GM23338 (cell line): ENCODE measurements at places on chromosomes 4 and X. TPM values are rescaled to one million over a fixed set of nuclear protein-coding genes. Genes with fewer than 3 reads are reported as not detected.

- H3K4me1 ChIP-seq = no peaks in the 10 kb centered on the region
- no peaks in the 10 kb centered on the region for H3K27me3 ChIP-seq
- H3K27ac ChIP-seq = no peak overlapping the region
- DNase-seq = no peak
- 0 out of 2 replicates have a peak, but pooled peaks cover 3% of the 10 kb centered on the region for H3K36me3 ChIP-seq
Measured at GRCh38 chr4:98716796-98717195, 58.4 kb upstream of the TSPAN5 start.

DNA sequence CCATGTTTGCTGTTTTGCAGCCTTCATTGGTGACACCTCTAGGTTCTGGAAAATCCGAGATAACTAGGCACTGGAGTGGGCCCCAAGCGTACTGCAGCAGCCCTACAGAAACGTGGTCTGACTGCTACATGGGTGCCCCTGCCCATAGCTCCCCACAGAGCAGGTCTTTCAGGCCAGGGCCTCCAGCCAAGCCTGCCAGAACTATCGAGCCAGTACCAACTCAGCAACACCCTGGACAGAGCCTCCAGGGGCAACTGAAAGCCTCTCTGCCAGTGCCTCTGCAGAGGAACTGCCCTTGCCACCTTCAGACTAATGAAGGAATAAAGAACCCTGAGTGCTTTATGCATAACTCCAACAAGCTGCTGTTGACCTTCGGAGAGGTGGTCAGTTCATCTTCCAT is 111.1 kb upstream of the PPP3CA start:
- no peak for DNase-seq
- no peak overlapping the region for H3K27ac ChIP-seq
- no peaks in the 10 kb centered on the region for H3K27me3 ChIP-seq
- no peaks in the 10 kb centered on the region for H3K36me3 ChIP-seq

GRCh38 chrX:74680391-74680790 is 66.0 kb upstream of the RLIM start:
- DNase-seq = no peak
- H3K4me3 ChIP-seq = no peak overlapping the region
- H3K27ac ChIP-seq = no peak overlapping the region
- no peaks in the 10 kb centered on the region for H3K27me3 ChIP-seq
- H3K4me1 ChIP-seq = no peaks in the 10 kb centered on the region

DNA sequence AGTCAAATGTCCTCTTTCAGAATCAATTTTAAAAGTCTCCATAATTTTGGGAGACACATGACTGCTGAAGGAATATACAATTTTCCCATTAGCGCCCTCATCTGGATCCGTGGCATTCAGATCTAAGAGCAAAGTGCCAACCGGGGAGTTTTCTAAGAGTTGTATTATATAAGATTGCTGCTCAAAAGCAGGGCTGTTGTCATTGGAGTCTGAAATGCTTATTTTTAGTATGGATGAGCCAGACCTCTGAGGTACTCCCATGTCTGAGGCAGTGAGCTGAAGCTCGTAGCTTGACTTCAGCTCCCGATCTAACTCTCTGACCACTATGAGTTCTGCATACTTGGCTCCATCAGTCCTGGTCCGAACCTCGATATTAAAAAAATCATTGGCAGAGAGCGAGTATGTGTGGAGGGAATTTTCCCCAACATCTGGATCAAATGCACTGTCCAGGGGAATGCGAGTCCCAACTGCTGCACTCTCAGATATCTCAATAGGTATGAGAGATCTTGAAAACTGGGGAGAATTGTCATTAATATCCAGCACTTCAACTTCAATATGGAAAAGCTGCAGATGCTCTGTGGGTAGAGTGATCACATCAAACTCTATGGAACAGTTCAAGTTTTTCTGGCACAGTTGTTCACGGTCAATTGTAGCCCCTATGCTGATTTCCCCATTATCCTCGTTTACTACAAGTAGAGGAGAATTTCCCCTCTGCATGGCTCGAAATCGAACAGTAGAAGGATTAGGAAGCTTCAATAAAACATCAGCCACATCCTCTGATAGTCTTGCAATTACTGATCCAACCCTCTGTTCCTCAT is 917 bp downstream of the PCDH18 start:
- H3K27me3 ChIP-seq = no peaks in the 10 kb centered on the region
- DNase-seq = peak; percentile 35
- H3K4me1 ChIP-seq = peaks cover 52% of the 10 kb centered on the region
- peak overlapping the region; percentile 80 for H3K4me3 ChIP-seq
- H3K36me3 ChIP-seq = peaks cover 31% of the 10 kb centered on the region

- H3K36me3 ChIP-seq = no peaks in the 10 kb centered on the region
- H3K27ac ChIP-seq = peak overlapping the region; percentile 26; the same call in 1 of the 2 replicates
- DNase-seq = no peak
- no peaks in the 10 kb centered on the region for H3K27me3 ChIP-seq
Measured at GRCh38 chrX:16711219-16711811, 1.2 kb downstream of the CTPS2 start.

DNA sequence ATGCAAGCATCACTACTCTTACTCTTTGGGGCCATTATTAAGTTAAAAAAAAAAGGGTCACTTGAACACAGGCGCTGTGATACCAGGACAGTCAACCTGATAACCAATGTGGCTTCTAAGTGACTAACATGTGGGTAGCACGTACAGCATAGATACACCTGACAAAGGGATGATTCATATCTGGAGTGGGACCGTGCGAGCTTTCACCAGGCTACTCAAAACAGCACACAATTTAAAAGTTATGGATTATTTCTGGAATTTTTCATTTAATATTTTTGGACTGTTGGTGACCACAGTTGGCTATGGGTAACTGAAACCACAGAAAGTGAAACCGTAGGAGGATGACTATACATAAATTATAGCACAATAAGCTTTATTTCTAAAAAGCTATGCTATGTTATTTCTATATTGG is 113.8 kb upstream of the STIM2 start:
- H3K36me3 ChIP-seq = no peaks in the 10 kb centered on the region
- no peaks in the 10 kb centered on the region for H3K4me1 ChIP-seq
- no peaks in the 10 kb centered on the region for H3K27me3 ChIP-seq
- no peak overlapping the region for H3K27ac ChIP-seq
- no peak for DNase-seq
- H3K4me3 ChIP-seq = no peak overlapping the region

- H3K4me3 ChIP-seq = no peak overlapping the region
- peaks cover 9% of the 10 kb centered on the region for H3K4me1 ChIP-seq
- DNase-seq = no peak
- no peaks in the 10 kb centered on the region for H3K36me3 ChIP-seq
Measured at GRCh38 chr4:182582245-182582644, 334.9 kb downstream of the DCTD start.

DNA sequence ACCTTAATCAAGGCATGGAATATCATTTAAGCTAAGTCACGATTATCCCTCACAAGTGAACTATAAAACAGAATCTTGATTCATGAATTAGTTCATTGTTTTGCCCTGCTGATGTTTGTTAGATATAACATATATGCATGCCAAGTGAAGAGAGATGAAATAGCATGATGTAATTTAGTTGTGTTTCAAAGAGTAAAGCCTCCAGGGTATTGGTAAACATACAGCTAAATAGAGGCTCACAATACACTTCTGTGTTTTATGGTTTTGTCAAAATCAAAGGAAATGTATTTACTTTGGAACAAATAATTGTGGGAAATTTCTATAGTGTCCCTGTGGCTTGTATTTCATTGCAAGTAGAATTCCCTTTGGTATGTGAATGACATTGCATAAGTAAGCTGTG is 69.0 kb upstream of the LEF1 start:
- no peak overlapping the region for H3K4me3 ChIP-seq
- H3K27ac ChIP-seq = no peak overlapping the region
- H3K36me3 ChIP-seq = no peaks in the 10 kb centered on the region
- no peaks in the 10 kb centered on the region for H3K4me1 ChIP-seq

- H3K4me1 ChIP-seq = peaks cover 12% of the 10 kb centered on the region
- no peak for DNase-seq
- 0 out of 2 replicates have a peak overlapping the region, but pooled peaks have one; percentile 20 for H3K27ac ChIP-seq
- H3K27me3 ChIP-seq = no peaks in the 10 kb centered on the region
- peaks cover 40% of the 10 kb centered on the region for H3K36me3 ChIP-seq
Measured at GRCh38 chr4:82422616-82423015, 7.6 kb downstream of the HNRNPDL start.

DNA sequence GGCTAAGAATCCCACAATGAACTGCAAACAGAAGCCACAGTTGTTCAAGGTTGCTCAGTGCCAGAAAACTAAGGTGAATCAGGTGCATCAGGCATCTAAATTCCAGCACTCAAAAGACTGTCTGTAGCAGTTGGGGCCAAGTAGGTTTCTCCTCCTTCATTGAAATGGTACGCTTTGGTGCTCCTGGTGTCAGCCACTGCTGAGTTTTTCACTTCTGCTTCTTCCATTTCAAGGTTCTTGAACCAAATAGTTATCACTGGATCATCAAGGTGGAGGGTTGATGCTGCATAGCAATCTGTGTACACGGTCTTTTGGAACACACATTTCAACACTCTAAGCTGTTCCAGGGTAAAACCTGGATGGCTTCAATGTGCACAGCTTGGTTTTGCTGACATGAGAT is 74.4 kb downstream of the TMA16 start:
- no peak overlapping the region for H3K4me3 ChIP-seq
- no peak overlapping the region for H3K27ac ChIP-seq
- H3K36me3 ChIP-seq = no peaks in the 10 kb centered on the region
- DNase-seq = no peak
- H3K4me1 ChIP-seq = peaks cover 24% of the 10 kb centered on the region

- no peaks in the 10 kb centered on the region for H3K27me3 ChIP-seq
- H3K27ac ChIP-seq = no peak overlapping the region
- no peak overlapping the region for H3K4me3 ChIP-seq
- DNase-seq = no peak
Measured at GRCh38 chr4:160136021-160136420, 1033.1 kb downstream of the RAPGEF2 start.

- peaks cover 21% of the 10 kb centered on the region; the same call in 1 of the 2 replicates for H3K4me1 ChIP-seq
- H3K27me3 ChIP-seq = no peaks in the 10 kb centered on the region
- H3K27ac ChIP-seq = no peak overlapping the region
- H3K36me3 ChIP-seq = no peaks in the 10 kb centered on the region
- DNase-seq = no peak
- H3K4me3 ChIP-seq = no peak overlapping the region
Measured at GRCh38 chr4:76550966-76551780, 116.1 kb downstream of the SHROOM3 start.

DNA sequence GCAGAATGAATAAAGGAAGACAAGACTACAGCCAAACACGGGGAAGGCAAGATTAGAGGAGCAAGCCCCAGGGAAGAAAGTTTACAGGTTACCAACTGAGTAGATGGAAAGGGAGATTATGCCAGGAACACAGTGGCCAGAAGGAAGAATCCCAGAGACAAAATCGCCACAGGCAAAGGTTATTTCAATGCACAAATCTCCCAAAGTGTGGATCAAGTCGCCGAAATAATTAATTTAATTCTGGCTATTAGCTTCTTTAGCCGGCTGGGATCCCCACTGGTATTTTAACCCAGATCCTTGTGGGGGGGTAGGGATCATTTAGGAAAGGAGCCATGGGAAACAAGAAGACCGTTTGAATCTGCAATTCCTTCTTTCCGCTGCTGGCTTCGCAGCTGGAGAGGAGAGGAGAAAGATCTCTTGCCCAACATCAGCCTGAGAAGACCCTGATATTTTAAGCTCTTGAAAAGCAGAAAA is 171.0 kb downstream of the DHX15 start:
- H3K4me1 ChIP-seq = peaks cover 5% of the 10 kb centered on the region; the same call in 1 of the 2 replicates
- H3K4me3 ChIP-seq = no peak overlapping the region
- no peak overlapping the region for H3K27ac ChIP-seq
- no peaks in the 10 kb centered on the region for H3K27me3 ChIP-seq

DNA sequence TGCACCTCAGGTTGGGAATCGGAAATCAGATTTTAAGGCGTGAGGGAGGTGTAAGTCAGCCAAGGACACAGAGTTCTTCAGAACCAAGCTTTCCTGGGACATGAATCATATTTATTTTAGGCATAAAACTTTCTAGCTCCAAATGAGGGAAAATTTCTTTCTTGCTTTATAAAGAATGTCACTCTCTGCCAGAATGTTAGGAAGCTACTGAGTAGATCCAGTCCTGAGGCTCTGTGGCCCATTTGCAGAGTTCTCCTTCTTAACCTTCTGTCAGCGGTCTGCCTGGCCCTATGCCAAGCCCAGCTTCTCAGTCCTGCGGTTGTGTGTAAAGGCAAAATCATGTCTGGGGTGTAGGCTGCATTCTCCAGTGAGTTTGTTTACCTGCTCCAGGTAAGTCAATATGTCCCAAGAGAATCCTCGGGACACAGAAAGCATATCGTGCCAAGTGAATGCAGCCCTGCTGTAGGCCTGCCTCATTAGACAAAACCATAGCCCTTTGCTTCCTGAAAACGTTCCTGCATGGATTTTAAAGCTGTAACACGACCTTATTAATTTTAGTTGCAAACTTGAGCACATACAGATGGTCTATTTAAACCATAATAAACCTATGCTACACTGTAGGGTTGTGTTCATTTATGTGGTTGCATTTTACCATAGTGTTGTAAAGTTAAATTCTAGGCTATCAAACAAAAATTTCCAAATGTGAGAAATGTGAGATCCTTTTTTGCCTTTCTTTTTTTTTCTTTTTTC is 29.2 kb upstream of the CCNI start:
- H3K36me3 ChIP-seq = no peaks in the 10 kb centered on the region
- no peak overlapping the region for H3K27ac ChIP-seq
- H3K4me3 ChIP-seq = no peak overlapping the region
- no peaks in the 10 kb centered on the region for H3K4me1 ChIP-seq
- no peaks in the 10 kb centered on the region for H3K27me3 ChIP-seq
- DNase-seq = no peak

DNA sequence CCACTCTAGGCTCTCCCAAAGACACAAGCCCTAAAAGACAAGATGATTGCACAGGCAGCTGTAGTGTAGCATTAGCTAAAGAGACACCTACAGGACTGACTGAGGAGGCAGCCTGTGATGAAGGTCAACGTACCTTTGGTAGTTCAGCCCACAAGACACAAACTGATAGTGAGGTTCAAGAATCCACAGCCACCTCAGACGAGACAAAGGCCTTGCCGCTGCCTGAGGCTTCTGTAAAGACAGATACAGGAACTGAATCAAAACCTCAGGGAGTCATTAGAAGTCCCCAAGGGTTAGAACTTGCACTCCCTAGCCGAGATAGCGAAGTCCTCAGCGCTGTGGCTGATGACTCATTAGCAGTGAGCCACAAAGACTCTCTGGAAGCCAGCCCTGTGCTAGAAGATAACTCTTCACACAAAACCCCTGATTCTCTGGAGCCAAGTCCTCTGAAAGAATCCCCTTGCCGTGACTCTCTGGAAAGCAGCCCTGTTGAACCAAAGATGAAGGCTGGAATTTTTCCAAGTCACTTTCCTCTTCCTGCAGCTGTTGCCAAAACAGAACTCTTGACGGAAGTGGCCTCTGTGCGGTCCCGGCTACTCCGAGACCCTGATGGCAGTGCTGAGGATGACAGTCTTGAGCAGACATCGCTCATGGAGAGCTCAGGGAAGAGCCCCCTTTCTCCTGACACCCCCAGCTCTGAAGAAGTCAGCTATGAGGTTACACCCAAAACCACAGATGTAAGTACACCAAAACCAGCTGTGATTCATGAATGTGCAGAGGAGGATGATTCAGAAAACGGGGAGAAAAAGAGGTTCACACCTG is 306.3 kb downstream of the ANK2 start:
- H3K4me1 ChIP-seq = no peaks in the 10 kb centered on the region
- H3K4me3 ChIP-seq = no peak overlapping the region
- H3K36me3 ChIP-seq = peaks cover 4% of the 10 kb centered on the region; the same call in 1 of the 2 replicates
- no peak for DNase-seq

GPRIN3 gene
- 3.2 TPM in 2 replicates for total RNA-seq

GATA1 gene
- total RNA-seq = not detected in 2 replicates

SULT1E1 gene
- total RNA-seq = 0.12 TPM in 1 of 2 replicates, not detected in the other

SLC10A4 gene
- 2.3 and 4.3 TPM in 2 replicates for total RNA-seq

PPARGC1A gene
- 0.54 and 3.3 TPM in 2 replicates for total RNA-seq

TCEAL5 gene
- total RNA-seq = 1.8 and 2.0 TPM in 2 replicates

RHOXF2 gene
- not detected in 2 replicates for total RNA-seq

CASP6 gene
- total RNA-seq = 30.5 and 42.3 TPM in 2 replicates
